Pulmonary artery endothelial cell (primary cell): ENCODE measurements at places on chromosomes 1 and 21.

DNA sequence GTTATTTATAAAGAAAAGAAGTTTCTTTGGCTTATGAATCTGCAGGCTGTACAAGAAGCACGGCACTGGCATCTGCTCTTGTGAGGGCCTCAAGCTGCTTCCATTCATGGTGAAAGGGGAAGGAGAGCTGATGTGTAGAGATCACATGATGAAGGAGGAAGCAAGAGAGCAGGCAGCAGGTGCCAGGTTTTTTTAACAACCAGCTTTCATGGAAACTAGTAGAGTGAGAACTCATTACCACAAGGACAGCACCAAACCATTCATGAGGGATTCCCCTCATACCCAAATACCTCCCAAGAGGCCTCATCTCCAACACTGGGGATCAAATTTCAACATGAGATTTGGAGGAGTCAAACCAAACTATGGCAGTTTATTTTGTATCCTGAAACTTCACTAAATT is 85.8 kb upstream of the CAMK1G start:
- no peak for DNase-seq

- DNase-seq = no peak
Measured at GRCh38 chr1:85358702-85359438, 82.4 kb upstream of the BCL10 start.

GRCh38 chr21:41737651-41738324 is 29.1 kb downstream of the RIPK4 start:
- no peak for DNase-seq

- DNase-seq = no peak
Measured at GRCh38 chr1:200103966-200104583, 76.6 kb downstream of the NR5A2 start.

DNA sequence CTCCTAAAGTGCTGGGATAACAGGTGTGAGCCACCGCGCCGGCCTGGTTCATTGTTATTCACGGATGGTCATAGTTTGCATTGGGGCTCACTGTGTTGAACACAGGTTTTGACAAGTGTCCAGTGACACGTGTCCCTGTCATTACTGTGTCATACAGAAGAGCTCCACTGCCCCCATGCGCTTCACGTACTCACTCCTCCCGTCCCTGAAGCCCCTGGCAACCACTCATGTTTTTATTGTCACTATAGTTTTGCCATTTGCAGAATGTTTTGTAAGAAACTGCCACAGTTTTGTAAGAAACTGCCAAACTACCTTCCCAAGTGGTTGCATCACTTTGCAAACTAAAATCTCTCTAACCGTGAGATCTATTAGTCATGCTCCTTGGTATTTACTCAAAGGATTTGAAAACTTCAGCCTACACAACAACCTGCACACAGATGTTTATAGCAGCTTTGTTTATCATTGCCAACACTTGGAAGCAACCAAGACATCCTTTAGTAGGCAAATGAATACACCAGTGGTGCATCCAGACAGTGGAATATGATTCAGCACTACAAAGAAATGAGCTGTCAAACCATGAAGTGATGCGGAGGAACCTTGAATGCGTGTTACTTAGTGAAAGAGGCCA is 163.2 kb upstream of the COL6A1 start:
- DNase-seq = no peak

DNA sequence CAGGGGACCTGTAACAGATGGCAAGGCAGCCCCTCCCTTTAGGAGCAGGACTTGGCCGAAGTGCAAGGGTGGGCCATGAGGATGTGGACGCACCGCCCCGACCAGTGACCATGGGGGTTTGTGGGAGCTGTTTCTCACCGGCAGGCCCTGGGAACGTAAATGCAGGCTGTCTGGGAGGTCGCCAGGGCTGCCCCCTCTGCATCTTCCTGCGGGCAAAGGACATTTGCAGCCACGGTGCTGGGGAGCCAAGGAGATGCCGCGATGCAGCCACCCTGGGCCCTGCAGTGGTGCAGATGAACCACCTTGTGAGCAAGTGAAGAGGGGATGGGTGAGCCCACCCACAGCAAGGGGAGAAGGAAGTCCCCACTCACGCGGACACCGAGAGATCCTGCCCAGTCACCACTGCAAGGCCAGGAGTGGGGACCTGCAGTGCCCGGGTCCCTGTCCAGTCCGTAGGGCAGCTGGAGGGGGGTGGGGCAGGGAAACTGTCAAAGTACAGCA is 121.1 kb downstream of the SIK1 start:
- DNase-seq = no peak

GRCh38 chr21:22791986-22792560 is 1793.9 kb downstream of the NCAM2 start:
- DNase-seq = peak; percentile 20

DNA sequence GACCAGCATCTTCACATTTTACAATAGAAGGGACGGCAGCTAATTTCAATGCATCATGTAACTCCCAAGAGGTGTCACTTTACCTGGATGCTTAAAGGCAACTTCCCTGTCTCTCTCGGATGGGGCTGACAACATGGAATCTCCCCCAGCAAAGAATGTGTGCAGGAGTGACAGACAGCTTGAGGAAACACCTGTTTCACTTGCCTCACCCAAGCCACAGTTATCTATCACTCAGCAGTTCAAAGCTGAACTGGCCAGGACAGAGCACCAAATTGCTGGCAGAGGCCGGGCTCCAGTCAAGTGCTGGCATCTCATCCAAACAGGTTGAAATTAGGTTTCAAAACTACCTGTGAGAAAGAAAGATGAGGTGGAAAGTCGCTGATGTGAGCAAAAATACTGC is 538.0 kb upstream of the PLXNA2 start:
- DNase-seq = no peak

DNA sequence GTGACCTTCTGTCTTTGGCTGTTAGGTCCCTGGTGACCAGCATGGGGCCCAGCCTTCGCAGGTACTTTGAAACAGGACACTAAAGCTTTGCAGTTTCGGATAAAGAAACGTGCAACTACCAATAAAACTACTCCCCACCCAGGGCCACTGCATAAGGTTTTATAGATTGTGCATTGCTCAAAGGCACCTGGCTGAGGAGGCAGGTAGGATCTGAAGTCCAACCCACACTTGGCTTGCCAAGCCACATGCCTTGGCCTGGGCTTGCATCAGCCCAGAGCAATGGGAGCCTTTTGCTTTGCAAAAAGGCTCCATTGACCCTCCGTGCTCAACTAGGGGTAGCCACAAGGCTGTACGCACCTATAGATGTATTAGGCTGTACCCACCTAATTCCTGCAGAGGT is 84.4 kb upstream of the SYT6 start:
- no peak for DNase-seq

DNA sequence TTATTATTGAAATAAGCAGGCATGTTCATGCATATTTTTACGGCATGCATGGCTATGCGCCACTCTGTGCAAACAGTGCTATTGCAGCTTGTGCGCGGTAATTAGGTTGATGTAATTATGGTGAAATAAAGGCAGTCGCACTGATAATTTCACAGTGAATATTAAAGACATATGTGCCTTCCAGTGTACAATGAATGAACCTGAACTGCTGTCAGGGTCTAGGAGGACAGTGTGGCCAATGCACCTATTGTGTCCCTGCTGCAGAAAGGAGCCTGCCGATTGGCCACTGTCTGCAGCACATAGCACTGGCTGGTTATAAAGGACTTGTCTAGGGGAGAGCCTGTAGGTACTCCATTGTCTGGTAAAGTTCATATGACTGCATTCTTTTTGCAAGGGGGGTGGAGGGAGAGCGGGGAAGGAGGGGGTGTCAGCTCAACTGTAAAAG is 340.4 kb downstream of the USP25 start:
- no peak for DNase-seq

- no peak for DNase-seq
Measured at GRCh38 chr1:175220853-175221556, 28.4 kb upstream of the KIAA0040 start.

DNA sequence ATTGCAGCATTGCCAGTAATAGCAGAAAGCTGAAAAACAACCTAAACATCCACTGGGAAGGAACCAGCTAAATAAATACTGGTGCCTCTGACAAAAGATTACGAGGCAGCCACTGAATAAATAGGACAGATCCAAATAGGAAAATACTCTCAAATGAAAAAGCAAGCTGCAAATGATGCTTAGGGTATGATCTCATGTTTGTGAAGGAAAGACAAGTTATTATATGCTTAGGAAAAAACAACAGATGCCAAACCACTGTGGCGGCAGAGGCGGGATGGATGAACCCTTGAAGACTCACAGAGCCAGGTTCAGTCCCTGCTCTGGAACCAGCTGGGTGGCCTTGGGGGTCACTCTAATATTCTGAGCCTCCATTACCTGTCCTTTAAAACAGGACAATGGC is 41.6 kb downstream of the MATN1 start:
- DNase-seq = no peak

DNA sequence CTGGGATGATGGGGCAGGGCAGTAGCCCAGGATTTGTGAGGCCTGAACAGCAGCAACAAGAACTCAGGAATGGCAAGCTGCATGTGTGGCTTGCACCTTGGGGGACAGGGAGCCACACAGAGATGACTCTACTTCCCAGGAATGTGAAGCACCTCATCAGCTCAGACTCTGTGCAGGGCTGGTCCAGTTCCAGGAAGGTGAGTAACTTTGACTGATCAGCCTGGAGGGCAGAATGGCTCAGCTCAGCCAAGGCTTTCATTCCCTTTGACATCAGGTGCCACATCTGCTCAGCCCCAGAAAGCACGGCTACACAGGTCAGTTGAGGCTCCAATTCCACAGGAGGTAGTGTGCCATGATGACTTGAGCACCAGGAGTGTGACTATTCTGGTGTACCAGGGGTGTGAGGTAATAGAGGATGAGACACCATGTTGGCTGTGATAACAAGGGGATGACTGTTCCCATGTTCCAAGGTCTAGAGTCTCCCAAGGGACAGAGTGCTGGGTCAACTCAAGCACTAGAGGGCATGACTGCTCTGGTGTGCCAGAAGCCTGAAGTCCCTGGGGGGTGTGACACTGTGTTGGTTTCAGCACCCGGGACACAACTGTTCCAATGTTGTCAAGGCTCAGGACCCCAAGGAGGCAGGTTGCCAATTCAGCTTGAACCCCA is 625.8 kb upstream of the ADGRL2 start:
- no peak for DNase-seq

DNA sequence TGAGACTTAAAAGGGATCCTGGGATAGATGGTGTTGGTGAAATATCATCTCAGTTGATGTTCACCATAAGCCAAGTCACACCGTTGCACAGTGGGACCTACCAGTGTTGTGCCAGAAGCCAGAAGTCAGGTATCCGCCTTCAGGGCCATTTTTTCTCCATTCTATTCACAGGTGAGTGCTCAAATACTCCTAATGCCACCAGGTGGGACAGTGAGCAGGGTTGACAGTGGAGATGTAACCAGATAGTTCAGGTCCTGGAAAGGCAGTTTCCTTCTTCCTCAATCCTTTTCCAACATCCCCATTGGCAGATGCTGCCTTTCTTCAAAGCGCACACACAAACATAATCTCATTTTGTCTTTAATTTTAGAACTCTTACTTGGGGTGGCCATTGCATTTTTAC is 11.6 kb downstream of the CD160 start:
- no peak for DNase-seq

DNA sequence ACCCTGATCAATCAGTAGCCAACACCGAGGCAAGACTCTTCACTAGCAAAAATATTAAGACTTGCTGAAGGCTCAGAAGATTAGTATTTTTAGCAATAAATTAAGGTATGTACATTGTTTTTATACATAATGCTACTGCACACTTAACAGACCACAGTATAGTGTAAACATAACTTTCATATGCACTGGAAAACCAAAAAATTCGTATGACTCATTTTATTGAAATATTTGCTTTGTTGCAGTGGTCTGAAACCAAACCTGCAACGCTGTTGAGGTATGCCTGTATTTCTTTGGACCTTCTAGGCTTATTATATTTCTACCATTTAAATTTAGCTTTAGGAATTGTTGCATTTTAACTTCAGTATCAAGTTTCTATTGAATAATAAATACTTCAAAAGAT is 65.8 kb upstream of the BCL9 start:
- DNase-seq = no peak

GRCh38 chr1:26337206-26337535 is 16.8 kb downstream of the CRYBG2 start:
- no peak for DNase-seq

DNA sequence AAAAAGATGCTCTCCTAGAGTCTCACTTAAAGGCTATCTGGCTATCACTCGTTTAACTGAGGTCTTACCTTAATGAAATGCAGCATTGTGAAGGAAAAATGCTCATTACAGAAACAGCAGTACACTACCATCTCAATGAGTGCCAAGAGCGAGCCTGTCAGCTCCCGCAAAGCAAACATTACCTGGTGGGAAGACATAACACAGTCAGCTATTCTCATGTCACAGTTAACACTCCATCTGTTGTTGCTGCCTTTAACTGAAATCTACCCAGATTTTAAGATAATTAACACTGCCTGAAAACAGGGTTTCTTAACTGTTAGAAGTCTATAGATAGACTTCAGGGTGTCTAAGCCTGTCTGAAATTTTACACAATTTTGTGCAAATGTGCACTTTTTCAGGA is 39.1 kb downstream of the PCSK9 start:
- DNase-seq = no peak

GRCh38 chr1:29426701-29427279 is 190.5 kb downstream of the PTPRU start:
- no peak for DNase-seq

- DNase-seq = no peak
Measured at GRCh38 chr1:59703918-59704378, 110.8 kb upstream of the HOOK1 start.

DNA sequence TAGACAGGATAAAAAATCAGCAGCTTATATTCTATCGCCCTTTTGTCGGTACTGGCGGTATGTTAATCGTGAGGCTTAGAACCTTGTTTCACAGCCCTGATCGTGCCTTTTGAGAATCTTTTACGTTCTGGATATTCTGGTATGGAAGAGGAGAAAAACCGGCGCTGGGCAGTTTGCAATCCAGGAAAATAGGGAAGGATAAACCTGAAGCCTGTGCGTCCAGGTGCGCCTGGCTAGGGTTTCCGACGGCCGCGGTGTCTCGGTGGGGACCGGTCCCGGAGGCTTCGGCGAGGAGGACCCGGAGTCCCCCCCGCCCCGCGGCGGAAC is 258 bp upstream of the SYPL2 start:
- DNase-seq = no peak

DNA sequence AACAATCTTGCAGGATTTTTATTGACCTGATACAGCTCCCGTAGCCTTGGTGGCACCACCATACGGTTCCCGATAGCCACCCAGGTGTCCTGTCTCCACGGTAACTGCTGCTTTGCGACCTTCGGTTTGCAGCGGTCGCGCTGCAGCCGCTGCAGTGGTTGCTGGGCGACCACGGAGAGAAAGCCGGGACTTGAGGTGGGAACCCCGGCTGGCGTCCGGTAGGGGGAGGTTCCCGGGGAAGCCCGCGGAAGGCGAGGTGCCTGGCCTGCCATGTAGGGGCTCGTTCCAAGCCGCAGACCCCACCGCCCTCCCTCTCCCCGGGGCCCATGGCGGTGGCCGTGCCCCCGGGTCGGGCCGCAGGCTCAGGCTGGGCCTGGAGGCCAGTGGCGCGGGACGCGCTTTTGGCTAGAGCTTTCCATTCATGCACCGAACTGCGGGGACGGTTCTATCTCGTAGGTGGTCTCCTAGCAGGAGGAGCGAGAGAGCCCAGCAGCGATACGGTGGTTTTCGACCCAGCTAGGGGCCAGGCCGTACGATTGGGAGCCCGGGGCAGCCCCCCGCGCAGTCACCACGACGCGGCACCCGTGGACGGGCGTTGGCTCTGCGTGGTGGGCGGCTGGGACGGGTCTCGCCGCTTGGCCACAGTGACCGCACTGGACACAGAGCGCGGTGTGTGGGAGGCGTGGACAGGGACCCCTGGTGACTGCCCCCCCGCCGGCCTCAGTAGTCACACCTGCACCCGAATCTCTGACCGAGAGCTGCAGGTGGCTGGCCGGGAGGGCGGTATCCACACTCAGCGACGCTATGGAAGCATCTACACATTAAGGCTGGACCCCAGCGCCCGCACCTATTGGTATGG is at the start of gene KLHDC9:
Gene KLHDC9, plus strand, starts transcription at position 152 of the 859 bp plus-strand sequence. Its CDS starts 175 bp downstream, at position 327.
- DNase-seq = peak; percentile 15
